ENCODE measurements at places on chromosomes 5 and 9.

- DNase-seq = no peak
These were observed 114.6 kb downstream of the C5orf15 start for GRCh38 chr5:133853646-133854365.

DNA sequence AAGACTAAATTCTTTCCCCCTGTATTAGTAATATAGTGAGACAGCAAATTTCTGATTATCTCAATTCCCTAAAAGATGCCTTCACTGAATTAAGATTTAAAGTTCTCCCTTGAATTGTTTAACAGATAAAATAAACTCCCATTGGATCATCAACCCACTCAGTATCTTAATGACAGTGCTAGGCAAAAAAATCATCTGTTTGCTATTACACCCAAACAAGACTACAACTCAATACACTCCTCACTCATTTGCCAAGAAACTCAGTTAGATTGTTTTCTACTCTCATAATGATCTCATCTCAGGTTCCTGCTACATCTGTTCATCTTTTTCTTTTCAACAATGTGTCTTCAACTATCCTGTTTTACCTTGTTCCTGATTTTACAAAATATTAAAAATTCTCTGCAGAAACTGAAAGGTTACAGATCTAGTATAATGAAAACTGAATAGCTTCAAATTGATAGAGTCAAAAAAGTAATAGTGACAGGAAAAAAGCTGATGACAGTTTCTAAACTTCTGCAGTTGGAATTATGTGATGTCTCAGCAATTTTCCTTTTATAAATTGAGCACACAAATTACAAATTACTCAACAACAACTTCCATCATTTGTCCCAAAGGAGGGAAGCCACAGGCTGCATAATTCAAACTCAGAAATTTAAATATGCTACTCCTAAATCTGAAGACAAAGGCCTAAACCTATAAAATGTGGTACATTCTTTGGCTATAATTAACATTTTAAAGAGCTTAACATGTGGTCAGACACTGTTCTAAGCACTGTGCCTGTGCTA lies 39.4 kb downstream of the HOMER1 start:
- DNase-seq = peak; percentile 48

- peak; percentile 58 for DNase-seq
These were observed 26.4 kb downstream of the ATP6V0E1 start for GRCh38 chr5:173010021-173010420.

GRCh38 chr9:110115341-110115820 lies 92.6 kb downstream of the C9orf152 start:
- DNase-seq = peak; percentile 59

DNA sequence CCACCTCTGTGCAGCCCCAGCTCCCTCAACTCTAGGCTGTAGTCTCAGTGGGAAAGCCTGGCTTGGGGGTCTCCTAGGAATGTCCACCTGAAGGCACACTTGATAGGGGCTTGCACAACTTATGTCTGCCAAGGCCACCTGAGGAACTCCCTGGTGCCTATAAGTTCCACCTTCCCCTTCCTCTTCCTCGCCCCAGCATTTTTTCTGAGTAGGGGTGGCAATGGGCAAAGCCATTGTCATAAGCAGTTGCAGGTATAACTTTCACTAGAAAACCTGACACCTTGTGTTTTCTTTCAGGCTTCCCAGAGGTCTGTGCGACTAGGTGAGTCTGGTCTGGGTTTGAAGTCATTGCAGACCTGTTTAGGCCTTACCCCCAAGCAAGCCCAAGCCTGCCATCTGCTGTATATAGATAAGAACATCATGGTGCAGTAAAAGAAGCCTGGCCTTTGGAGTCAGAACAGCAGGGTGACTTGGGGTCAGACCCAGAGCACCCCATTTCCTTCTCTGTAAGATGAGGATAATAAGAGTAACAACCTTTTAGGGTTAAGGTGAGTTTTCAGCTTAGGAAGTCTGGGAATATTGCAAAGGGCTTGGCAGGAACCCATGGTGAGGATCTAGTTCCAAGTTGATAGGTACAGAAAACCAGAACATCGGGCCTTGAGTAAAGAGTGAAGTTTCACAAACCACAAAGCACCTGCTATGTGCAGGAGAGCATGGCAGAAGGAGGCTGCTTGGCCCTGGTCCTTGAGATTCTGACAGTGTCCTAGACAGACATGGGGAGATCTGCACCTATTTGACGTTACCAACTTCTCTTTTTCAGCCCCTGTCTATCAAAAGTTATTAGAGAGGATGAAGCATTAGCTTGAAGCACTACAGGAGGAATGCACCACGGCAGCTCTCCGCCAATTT lies 33.8 kb downstream of the TGFBI start:
- DNase-seq = peak; percentile 69

DNA sequence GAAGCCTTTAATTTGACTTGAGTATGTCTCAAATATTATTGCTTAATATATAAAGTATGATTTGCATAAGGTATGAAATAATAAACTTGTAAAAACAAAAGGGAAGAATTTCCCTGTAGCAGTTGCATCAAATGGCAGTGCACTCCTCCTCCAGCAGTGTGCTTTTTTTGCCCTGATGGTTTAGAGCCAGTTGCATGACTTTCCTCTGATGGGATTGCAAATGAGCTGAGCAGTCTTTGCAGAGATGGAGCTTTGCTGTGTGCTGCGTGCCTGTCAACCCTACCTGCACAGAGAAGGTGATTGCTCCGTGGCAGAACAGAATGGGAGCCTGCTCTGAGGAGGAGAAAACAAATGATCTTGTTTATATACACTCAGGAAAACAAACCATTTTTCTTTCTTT lies 22.7 kb upstream of the CATSPER3 start:
- peak; percentile 1 for DNase-seq

DNA sequence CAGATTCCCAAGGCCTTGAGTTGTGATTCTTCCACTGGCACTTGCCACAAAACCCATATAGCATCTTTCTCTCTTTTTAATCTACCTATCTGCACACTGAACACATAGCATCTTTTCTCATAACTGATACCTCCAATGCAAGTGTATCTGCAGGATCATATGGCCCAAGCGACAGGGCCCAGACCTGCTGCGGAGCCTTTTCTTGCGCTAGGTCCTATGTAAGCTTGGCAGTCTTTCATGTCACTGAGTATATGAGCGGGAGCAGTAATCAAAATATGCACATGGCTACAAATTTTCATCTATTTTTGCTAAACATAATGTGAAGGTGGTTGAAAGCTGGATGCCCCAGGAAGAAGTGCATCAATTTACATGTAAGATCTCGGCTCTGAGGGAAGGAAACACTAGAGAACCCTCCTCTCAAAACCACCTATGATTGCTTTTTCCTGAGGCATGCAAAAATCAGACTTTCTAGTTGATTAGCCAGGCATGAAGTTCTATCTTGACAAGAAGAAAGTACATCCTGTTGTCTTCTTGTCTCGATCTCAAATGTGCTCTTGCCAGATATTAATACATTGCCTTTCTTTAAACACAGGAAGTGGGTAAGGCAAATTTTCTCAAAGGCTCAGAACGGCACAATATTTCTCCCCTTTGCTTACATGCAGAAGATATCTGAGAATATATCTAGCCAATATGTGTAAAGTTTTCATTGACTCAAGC lies 26.9 kb upstream of the CEMIP2 start:
- DNase-seq = no peak

DNA sequence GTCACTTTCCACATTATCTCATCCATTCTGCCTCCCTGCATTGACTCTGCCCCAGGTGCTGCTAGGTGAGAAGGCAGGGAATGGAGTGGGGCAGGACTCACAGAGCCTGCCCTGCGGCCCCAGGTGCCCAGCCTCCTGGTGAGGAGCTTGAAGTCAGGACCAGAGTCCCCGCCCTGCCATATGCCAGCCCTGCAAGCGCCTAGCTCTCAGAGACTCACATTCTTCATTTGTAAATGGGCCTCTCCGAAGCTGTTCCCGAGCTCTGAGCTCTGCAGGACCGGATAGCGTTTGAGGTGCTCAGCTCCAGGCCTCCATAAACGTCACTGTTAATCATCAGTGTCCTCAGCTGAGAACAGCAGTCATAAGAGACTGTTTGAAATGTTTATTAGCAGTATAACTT lies 75.1 kb upstream of the STXBP1 start:
- peak; percentile 85 for DNase-seq

DNA sequence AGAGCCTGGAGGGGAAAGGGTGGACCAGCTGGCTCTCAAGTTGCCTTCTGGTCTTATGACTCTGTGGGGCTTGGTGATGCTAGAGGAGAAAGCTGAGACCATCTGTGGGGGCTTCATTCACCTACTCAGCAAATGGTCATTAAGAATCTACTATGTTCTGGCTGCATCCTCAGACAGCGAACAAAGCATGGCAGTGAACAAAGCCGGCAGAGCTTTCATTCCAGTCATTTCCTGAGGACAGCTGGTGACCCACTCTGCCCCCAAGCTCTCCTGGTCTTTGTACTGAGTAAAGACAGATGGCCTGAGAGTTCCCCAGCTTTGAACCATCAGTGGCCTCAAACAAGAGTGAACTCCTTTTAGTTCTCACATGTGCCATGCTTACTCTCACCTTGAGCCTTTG lies 48.0 kb downstream of the FGF1 start:
- no peak for DNase-seq

GRCh38 chr5:111928511-111928910 lies 171.5 kb upstream of the NREP start:
- no peak for DNase-seq

DNA sequence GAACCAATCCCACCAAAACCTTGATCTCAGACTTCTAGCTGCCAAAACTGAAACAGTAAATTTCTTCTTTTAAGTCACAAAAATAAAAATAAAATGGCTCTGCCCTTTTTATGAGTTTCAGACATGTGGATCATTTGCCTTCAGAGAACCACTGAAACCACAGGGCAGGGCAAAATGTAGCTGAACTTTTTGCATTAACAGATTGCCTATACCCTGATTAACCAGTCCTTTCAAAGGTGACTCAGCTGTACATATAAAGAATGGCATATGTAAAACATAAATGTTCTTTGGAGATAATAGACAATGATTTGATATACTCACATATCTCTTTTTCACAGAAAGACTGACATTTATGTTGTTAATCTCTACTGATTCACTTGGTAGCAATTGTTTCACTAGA lies 187.1 kb upstream of the GRIN3A start:
- DNase-seq = no peak

DNA sequence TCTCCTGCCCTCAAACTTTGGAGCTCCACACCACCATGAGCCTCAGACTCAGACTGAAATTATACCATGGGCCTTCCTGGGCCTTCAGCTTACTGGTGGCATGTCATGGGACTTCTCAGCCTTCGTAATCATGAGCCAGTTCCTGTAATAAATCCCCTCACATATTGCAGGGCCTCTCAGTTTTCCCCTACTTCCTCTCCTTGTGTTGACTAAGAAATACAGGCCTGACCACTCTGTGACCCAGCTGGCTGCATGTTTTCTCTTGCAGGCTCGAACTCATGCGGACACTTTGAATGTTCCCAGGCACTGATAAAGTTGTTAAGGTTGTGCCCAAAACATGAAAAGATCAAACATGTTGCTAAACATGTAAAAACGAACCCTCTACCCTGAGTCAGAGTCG lies 26.2 kb upstream of the SHC3 start:
- DNase-seq = no peak

- peak; percentile 17 for DNase-seq
These were observed 37.0 kb upstream of the BASP1 start for GRCh38 chr5:17180330-17180843.

DNA sequence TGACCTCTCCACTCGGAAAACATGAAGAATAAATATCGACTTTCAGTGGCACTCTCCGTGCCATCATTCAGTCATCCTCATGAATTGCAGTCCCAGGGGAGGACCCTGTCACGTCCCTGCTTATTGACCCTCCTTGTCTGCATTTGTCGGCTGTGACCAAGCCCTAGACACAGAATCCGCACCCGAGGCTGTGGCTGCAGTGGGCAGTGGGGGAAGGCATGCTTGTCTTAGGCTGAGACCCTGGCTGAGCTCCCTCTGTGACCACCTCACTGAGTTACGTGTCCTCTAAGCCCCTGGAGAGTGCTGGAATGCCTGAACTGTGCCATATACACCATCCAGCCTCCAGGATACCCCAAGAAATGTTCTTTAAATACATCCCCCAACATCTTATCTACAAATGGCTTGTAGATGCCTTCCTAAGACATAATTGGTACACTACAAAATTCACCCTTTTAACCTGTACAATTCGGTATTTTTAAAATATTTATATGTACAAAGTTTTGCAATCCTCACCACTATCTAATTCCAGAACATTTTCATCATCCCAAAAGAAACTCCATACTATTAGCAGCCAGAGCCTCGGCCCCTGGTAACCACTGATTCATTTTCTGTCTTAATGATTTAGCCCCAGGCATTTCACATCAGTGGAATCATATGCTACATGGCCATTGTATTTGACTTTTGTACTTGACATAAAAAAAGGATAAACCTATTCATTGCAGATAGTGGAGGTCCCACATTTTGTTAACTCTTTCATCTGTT lies 80.8 kb upstream of the ICE1 start:
- DNase-seq = peak; percentile 83

DNA sequence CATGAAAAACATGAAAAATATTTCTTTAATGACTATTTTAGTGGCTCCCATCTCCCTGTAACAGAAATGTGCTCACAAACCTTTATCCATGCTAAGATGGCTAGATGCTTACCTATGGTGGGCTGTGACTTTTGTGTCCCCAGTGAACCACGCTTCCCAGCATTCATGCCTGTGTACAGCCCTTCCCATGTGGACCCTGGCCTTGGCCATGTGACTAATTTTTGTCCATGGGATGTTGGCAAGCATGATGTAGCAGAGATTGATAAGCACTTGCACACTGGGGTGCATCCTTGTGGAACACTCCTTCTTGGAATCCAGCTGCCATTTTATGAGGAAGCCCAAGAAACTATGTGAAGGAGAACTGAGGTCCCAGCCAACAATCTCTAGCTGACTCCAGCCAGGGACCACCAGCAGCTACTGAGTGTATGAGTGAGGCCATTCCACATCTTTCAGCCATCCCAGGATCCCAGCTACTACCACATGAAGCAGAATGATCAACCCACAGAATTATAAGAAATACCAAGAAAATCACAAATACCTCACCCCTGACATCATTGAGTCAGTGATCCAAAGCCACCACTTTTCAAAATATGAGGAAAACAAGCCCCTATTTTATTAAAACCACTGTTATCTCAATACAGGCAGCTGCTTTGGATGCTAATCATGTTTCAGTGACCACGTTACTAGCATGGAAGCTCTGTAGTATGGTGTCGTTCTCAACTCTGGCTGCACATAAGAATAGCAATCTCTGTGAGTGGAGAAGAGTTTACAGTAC lies 16.1 kb upstream of the RAI14 start:
- DNase-seq = peak; percentile 43

- DNase-seq = no peak
These were observed 1.5 kb upstream of the GPR21 start for GRCh38 chr9:123031963-123032362.

DNA sequence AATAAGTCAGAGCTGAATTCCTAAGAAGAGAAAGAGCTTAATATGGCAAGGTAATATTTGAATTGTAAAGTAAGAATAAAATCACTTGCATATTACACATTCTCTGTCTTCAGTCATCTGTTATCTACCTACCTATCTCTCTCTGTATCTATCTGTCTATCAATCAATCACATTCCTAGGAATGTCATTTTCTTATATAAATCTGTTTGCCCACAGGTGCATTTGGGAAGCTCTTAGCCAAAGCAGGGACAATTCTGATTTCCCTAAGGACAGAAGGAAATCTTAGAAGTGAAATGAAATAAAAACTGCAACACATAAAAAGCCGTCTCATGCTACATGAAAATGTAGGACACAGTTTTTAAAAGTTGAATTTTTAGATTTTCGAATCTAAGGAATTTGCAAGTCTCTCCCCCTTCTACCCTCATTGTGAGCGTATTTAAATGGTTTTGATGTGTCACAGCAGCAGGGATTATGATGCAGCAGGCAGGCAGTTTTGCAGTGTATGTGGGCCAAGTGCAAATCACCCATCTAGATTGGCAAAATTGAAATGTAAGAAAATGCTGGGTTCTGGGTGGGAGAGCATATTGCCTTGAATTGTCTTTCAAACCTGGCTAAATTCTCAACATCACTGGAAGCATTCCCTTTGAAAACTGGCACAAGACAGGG lies 155.7 kb downstream of the ACER2 start:
- no peak for DNase-seq
